ENCODE measurements at places on chromosomes 7 and 10.

GRCh38 chr7:2001601-2002442, 230.9 kb downstream of the MAD1L1 start:
- DNase-seq: no peak

DNA sequence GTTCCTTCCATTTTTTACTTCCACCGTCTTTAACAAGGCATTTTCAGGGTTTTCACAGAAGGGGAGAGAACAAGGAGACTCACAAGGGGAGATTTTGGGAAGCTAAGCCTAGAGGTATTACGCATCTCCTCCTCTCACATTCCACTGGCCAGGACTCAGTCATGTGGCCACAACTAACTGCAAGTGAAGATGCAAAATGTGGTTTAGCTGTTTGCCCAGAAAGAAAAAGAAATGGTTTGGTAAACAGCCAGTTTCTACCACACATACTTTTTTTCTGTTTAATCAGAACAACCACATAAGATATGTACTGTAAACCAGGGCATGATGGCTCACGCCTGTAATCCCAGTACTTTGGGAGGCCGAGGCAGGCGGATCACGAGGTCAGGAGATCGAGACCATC, 21.4 kb upstream of the HELLS start:
- DNase-seq: no peak

DNA sequence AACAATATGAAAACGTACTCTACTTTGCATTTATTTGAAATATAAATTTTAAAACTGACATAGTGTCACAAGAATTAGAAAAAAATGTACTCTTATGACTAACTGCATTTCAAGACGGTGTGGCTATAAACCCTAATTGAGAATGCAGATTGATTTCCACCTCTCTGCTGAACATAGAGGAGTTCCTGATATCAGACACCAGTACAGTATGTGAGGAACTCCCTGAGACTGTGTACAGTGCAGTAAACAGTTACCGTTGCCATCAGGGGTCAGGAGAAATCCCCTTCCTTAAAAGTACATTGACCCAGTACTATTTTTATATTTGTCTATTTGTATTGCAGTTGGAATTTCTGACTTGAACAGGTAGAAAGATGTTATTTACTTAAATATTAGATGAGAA, 61.8 kb upstream of the DKK1 start:
- no peak for DNase-seq

DNA sequence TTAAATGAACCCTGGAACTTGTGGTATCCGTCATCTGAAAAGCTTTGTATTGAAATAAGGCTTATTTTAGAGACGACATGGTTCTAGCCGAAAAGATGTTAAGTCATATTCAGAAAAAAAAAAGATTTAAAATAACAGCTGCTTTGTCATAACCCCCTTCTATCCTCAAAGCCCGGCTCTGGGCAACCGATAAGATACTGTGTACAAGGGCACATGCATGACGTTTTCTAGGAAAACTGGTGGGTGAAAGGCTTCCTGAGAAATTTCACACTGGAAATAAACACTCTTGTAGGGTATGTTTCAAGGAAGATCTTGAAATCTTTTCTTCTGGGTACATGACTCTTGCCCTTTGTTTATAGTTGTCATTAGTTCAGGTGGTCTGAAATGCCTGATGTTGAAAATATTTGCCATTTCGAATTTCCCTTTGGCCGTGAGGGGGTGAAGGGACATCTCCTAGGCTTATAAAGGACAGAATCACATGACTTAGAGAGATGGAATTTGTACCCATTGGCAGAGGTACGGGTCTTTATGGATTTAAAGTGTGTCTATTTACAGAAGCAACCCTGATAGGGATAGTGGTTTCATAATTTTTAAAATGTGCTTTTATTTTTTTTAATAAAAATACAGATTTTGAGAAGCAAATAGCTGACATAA, 232.5 kb downstream of the PTEN start:
- no peak for DNase-seq

- no peak for DNase-seq
Measured at GRCh38 chr7:51457079-51457478, 140.5 kb upstream of the COBL start.

DNA sequence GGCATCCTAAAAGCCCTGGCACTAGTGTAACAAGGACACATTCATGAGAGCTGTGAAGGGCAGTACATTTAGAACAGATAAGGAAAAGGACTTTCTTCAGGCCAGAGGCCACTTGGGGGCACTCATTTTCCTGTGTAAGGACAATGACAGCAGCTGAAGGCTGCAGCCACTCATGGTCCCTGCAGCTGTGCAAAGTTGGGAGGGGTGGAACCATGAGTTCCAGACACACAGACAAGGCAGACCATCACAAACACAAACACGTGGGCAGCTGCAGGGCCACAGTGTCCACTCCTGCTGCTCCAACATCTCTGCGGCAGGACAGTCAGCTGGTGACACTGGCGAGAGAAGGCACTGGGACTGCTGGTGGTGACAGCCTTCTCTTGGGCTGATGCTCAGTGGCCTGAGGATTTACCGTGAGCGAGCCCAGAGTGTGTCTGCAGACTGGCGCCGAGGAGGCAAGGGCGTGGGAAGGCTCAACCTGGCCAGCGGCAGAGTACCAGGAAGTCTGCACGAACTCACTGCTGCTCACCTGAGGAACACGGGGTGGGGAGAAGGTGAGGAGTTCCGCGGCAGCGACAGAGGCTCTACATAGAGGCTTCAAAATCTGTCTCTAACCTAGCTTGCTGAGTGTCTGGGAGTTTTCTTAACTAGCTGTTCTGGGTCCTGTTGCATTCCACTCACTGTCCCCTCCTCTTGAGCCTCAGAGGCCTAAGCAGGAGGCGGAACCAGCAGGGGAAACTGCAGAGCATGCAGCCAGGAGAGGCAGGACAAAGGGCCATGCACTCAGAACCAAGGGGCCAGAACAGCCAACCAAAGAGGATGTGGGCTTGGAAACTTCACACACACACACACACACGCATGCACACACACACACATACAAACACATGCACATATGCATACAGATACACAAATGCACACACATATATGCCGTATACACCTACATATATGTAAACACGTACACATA, 76.5 kb upstream of the DDC start:
- DNase-seq: no peak

DNA sequence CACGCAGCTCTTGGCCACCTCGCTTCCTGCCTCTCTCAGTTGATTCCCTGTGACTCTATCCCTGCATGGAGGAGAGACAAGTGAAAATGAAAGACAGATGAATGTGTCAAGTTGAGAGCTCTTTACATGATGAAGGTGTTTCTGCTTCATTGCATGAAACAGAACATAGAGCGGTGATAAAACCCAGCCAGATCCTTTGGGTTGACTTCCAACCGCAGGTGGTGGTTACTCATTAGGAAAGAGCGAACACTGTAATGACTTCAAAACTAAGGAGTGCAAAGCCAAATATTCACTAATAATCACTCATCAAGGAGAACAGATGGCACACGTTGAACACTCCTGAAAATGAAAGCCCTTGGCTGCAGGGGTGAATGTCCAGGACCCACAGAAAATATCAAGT, 31.8 kb upstream of the WDR11 start:
- DNase-seq: no peak

DNA sequence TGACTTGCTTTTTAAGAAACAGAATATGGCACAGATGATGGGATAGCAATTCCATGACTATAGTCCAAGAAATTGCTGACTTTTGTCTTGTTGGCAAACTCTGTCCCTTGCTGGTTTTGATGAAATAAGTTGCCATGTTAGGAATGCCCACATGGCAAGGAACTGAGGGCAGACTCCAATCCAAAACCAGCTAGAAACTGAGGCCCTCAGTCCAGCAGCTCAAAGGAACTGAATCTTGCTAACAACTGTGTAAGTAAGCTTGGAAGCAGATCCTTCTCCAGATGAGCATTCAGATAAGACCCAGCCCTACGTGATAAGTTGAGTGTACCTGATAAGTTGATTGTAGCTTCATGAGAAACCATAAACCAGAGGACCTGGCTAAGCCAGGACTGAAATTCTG, 64.3 kb upstream of the BMPER start:
- no peak for DNase-seq

- no peak for DNase-seq
Measured at GRCh38 chr7:57437581-57437980, 12.4 kb upstream of the ZNF716 start.

GRCh38 chr10:112653215-112653614, 206.2 kb downstream of the VTI1A start:
- DNase-seq: no peak

GRCh38 chr10:121873236-121873635, 54.6 kb downstream of the ATE1 start:
- no peak for DNase-seq

DNA sequence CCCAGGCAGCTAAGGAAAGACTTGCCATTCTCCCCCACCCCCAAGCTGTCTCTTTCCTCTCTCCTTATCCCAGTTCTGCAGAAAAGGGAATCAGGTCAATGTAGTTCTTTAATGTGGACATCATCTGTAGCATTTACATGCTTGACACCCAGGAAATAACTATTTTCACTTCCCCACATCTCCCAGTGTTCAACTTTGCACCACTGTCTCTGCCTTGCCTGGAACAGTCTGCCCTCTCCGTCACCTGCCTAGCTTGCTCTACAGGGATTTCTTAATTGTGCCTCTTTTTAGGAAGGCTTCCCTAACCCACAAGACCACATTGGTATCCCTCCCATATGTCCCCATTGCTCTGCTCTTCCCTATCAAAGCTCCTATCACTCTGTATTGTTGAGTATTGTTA, 45.9 kb upstream of the TOMM7 start:
- DNase-seq: no peak

DNA sequence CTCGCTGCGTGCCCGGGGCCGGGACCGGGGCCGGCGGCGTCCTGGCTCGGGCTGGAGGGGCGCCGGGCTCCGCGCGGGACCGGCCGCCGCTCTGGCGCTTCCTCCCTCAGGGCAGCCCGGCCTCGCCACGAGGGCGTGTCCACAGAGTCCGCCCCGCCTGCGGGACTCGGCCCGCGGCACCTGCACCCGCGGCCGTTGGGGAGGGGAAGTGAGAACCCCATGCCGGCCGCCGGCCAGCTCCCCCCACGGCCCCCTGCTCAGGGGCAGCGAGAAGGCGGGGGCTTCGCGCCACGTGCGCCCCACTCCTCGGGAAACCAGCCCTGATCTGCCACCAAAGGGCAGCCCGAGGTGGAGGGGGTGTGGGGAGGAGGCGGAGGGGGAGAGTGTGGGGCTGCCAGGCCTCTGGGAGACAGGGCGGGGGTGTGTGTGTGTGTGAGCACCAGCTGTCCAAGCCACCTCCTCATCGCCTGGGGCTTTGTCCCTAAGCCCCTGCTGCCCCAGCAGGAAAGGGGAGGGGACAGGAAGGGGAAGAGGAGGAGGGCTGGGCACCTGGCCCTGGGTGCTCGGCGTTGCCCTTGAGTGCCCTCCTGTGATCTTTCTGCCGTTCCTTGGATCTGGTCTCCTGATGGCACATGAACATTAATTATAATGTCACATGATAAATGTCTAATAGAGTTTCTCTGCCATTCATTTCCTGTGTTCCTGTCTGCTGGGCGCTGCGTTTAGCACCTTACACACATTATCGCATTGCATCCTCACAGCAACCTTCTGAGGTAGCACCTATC, at the start of gene PIK3AP1:
Gene PIK3AP1, minus strand, starts transcription at position 93 of the 785 bp plus-strand sequence. CDS start 120 bp downstream, outside the sequence.
- no peak for DNase-seq

GRCh38 chr7:87874066-87874465, 2.1 kb downstream of the SLC25A40 start:
- DNase-seq: no peak

- DNase-seq: no peak
Measured at GRCh38 chr10:104067525-104067924, 18.2 kb downstream of the COL17A1 start.

DNA sequence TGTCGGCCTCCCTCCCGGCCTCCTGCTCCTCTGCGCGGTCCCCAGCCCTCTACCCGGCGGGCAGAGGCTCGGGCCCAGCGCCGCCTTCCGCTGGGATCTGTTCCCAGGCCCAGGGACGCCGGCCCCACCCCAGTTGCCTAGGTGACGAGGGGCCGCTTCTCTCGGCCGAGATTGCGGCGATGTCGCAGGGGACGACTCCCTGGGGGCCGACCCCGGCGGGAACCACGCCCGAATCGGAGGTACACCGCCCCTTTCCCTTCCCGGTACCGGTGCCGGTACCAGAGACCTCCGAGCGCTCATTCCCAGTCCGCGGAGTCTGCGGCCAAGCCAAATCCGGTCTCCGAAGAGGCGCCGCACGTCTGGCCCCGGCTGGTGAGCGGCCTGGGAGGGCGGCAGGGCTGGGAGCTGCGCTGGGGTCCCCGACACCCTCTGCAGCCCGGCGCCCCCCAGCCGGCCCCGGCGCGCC, at the start of gene CABCOCO1:
Gene CABCOCO1, plus strand, starts transcription at position 136 of the 466 bp plus-strand sequence. Its CDS starts 44 bp downstream, at position 180.
- DNase-seq: no peak

DNA sequence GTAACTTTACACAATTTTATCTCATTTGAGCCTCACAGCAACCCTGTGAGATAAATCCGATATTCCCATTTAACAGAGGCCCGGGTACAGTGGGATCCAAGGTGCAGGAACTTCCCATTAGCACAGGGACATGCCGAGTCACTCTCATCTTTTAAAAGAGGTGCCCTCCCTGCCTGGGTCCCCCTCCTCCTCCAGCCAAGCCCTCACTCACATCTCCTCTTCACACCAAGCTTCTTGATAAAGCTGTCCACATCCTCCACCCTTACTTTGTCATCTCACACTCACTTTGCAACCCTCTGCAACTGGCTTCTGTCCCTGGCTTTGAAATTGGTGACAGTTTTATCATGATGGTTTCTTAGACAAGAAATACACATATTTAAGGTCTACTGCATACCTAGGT, 144.6 kb upstream of the RHEB start:
- no peak for DNase-seq

All from stimulated activated CD4-positive, alpha-beta T cell treated with anti-CD3 and anti-CD28 coated beads, TNF-alpha, amount 100 ng/mL, for 48 hours (primary cell).